ENCODE measurements at places on chromosomes 6 and 20. TPM values are rescaled to one million over a fixed set of nuclear protein-coding genes. Genes with fewer than 3 reads are reported as not detected.

The ZSCAN12 gene
- 4.1 TPM for total RNA-seq

DNA sequence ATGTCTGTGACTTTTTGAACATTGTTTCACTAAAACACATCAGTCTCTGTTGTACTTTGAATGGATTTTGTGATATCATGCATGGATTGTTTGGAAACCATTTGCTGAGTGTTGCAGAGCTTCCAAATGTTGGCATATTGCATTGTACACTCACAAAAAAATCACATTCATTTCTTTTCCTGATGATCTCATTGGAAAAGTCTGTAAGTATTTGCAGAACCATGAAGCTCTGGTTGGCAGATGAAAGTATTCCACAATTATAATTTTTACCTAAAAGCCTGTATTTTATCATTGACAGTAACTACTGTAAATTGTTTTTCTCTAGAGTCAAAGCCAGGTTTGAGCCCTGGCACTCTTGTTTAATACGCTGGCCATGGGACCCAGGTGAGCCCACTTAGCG, 42.1 kb downstream of the VAPB start:
- no peak for DNase-seq

GRCh38 chr20:36666181-36666740, 20.3 kb upstream of the SLA2 start:
- DNase-seq = no peak

GRCh38 chr6:169008641-169009257, 244.9 kb downstream of the THBS2 start:
- DNase-seq = no peak

- DNase-seq = no peak
Observed at GRCh38 chr6:143741480-143741879, 63.7 kb downstream of the PHACTR2 start.

The SEMG1 gene
- not detected for total RNA-seq

The POFUT1 gene
- 48.4 TPM for total RNA-seq

DNA sequence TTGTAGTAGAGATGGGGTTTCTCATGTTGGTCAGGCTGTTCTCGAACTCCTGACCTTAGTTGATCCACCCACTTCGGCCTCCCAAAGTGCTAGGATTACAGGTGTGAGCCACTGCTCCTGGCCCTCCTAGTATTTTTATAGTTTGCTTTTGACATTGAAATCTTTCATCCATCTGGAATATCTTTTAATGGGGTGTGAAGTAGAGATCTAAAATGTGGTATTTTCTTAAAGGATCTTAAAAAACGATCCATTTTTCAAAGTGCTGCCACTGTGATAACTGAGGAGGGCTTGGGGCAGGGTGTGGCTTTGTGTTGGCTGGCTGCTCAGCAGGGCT, 23.1 kb downstream of the CDS2 start:
- DNase-seq = no peak

DNA sequence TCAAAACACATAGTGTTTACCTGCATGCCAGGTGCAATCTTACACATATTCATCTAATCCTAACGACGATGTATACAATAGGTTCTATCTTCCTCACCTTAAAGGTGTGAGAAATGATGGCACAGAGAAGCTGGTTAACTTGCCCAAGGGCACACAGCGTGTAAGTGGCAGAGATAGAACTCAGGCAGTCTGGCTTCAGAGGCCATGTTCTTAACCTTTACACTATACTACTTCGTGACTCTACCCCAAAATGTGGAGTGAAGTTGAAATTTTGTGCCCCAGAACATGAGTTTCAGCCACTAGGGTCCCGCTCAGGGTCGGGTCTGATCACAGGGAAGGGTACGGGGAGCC, 584 bp downstream of the VPS52 start:
- DNase-seq = no peak

DNA sequence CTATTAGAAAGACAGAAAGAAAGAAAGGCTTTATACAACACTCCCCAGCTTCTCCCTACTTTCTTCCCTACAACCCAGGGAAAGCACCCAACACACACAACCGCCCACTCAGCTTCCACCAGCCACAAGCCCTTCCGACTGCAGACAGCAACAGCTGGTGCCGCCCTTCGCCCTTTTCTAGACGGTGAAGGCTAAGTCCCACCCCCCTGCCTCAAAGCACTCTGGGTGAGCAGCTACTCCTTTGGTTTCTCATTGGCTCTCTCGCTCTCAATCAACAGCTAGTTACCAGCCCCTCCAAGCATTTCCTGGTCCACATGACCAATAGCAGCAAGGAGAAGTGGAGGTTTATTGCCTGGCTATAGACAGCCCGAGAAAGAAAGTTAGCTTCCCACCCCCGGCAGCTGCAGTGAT, 230.1 kb upstream of the MOCS1 start:
- DNase-seq = no peak

The MYH7B gene
- 0.50 TPM for total RNA-seq

- DNase-seq = no peak
Observed at GRCh38 chr6:34059136-34059731, 86.7 kb downstream of the GRM4 start.

- no peak for DNase-seq
Observed at GRCh38 chr6:5537132-5537531, 275.8 kb downstream of the FARS2 start.

The COL19A1 gene
- 0.19 TPM for total RNA-seq

The SLC35D3 gene
- not detected for total RNA-seq
